ENCODE measurements at places on chromosomes 12 and 14.

GRCh38 chr14:77052281-77053044 lies 24.0 kb upstream of the IRF2BPL start:
- no peaks in the 10 kb centered on the region for H3K36me3 ChIP-seq
- H3K27me3 ChIP-seq, result no peaks in the 10 kb centered on the region
- peaks cover 2% of the 10 kb centered on the region for H3K4me1 ChIP-seq
- no peak overlapping the region for H3K27ac ChIP-seq
- H3K4me3 ChIP-seq, result no peak overlapping the region
- no peak for DNase-seq

GRCh38 chr14:69676723-69677122 lies 65.3 kb downstream of the SUSD6 start:
- no peak overlapping the region for H3K4me3 ChIP-seq
- no peaks in the 10 kb centered on the region for H3K4me1 ChIP-seq
- H3K36me3 ChIP-seq, result no peaks in the 10 kb centered on the region
- H3K27me3 ChIP-seq, result no peaks in the 10 kb centered on the region

DNA sequence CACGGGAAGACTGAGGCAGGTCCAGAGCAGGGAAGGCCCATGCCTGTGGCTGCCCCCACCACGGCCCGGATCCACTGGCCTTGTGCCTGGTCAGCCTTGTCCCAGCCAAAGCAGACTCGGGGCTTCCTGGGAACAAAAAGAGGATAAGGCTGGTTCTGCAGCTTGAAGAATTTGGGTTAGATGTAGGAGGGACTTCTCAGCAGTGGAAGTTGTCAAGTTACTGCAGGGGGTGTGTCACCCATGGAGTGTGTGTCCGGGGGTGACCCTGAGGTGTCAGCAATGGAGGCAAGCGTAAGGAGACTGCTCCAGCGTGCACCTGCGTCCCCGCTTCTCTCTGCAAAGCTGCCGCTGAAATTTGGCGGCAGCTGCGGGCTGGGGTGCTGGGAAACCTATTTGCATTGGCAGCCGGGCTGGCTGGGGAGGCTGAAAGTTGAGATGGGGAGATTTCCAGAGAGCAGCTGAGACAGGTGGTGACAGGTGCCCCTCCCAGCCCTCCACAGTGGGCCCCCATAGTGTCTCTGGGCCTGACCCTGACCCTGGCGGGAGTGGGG lies 12.5 kb upstream of the TNFAIP2 start:
- H3K4me3 ChIP-seq, result no peak overlapping the region
- no peaks in the 10 kb centered on the region for H3K36me3 ChIP-seq
- no peaks in the 10 kb centered on the region for H3K27me3 ChIP-seq
- H3K27ac ChIP-seq, result no peak overlapping the region

GRCh38 chr12:111063295-111064026 lies 143.1 kb upstream of the MYL2 start:
- H3K36me3 ChIP-seq, result no peaks in the 10 kb centered on the region
- peaks cover 7% of the 10 kb centered on the region for H3K4me1 ChIP-seq
- H3K27ac ChIP-seq, result no peak overlapping the region
- DNase-seq, result no peak

- DNase-seq, result no peak
- no peak overlapping the region for H3K4me3 ChIP-seq
- H3K4me1 ChIP-seq, result no peaks in the 10 kb centered on the region
- no peak overlapping the region for H3K27ac ChIP-seq
- no peaks in the 10 kb centered on the region for H3K36me3 ChIP-seq
- no peaks in the 10 kb centered on the region for H3K27me3 ChIP-seq
Observed at GRCh38 chr14:100775351-100775830, 48.7 kb downstream of the DLK1 start.

DNA sequence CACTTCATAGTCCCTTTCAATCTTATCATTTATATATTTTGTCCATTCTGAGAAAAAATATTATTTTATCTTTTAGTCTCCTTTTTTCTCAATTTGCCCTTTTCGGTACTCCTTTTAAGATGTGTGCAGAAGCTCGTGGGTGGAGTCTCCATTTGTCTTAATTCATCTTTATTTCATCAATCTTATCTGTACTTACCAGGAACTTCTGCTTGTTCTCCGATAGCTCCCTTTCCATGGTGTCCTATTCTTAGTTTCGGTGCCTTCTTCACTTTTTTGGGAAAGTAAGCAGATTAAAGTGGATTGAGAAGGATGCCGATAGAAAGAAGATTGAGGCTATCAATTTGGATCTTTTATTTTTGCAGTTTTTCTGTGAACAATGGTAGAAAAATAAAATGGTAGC lies 183.4 kb upstream of the PLEKHA5 start:
- no peaks in the 10 kb centered on the region for H3K36me3 ChIP-seq
- DNase-seq, result no peak
- H3K27ac ChIP-seq, result no peak overlapping the region
- no peaks in the 10 kb centered on the region for H3K27me3 ChIP-seq
- H3K4me1 ChIP-seq, result no peaks in the 10 kb centered on the region

DNA sequence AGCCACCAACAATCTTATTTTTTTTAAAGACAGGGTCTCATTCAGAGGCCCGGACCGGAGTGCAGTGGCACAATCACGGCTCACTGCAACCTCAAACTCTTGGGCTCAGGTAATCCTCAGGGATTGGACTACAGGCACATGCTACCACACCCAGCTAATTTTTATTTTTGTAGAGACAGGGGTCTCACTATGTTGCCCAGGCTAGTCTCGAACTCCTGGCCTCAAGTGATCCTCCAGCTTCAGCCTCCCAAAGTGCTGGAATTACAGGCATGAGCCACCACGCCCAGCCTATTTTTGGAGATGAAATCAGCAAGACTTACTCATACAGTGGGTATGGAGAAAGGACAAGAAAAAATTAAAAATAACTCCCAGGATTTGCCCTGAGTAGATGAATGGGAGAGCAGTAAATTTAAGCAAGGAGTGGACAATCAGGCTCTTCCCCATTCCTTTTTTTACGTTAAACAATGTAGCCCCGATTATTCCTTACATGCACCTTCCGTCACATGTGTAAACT lies 13.2 kb downstream of the FMNL3 start:
- no peak for DNase-seq
- no peak overlapping the region for H3K4me3 ChIP-seq
- no peak overlapping the region for H3K27ac ChIP-seq
- H3K36me3 ChIP-seq, result no peaks in the 10 kb centered on the region

DNA sequence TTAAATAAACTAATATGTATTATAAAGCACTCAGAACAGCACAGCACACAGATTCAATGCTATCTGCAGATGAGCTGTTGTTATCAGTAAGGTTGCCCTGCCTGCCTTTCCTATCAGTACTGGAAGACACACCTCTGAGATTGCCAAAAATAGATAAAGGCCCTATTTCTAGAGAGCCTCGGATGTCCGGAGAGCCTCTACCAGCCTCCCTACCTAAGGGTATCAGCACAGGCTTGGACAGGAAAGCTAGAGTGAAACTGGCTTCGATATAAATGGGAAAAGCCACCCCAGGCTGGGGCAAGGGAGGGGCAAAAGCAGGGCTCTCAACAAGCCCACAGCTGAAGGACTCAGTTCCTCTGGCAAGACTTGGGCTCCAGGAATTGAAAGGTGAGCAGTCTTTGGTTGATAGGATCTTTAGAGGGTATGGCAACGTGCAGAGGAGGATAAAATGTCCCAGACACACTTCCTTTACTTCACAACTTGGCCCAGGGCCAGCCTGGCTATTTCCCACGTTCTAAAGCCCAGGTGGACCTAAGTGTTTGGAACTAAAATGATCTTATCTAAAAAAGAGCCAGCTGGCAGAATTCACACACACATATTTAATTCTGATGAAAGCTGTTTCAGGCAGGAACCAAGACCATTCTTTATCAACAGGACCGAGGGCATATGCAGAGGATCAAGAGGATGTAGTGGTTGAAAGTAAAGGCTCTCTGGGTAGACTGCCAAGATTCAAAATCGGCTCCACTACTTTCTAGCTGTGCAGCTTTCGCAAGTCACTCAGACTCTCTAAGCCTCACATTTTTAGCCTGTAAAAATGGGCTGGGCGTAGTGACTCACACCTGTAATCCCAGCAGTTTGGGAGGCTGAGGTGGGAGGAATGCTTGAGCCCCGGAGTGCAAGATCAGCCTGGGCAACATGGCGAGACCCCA lies 37.8 kb upstream of the ITPR2 start:
- DNase-seq, result no peak
- no peak overlapping the region for H3K27ac ChIP-seq
- H3K4me3 ChIP-seq, result no peak overlapping the region

DNA sequence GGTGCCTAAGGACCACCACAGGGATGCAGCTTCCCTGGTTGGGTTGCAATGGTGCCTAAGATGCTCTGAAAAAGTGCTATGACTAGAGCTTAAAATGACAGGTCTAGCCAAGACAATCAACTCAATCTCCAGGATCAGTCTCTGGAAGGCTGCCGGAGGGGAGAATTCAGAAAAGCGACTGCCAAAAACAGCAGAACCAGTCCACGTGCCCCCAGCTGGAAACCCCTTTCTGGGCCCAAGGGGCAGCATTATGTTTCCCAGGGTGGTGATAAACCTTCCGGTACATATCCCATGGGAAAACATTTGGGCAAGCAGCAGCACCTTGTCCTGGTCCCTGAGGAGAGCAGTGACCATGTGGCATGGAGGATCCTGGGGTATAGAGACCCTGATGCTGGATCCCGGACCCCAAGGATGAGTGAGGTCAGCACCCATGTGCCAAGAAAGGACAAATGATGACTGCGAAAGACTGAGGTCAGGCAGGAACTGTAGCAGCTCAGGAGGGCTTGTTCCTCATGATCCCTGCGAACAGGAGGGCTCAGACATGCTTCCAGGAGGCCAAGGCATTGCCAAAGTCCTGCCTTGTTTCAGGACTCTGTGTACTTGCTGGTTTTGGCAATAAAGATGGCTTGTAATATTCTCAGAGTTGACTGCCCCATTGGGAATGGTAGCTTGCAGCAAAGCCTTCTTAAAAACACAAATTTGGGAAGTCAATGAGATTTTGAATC lies 49.9 kb upstream of the LTBP2 start:
- H3K4me1 ChIP-seq, result no peaks in the 10 kb centered on the region
- no peak overlapping the region for H3K27ac ChIP-seq
- H3K27me3 ChIP-seq, result no peaks in the 10 kb centered on the region
- DNase-seq, result no peak
- peaks cover 17% of the 10 kb centered on the region for H3K36me3 ChIP-seq
- no peak overlapping the region for H3K4me3 ChIP-seq

DNA sequence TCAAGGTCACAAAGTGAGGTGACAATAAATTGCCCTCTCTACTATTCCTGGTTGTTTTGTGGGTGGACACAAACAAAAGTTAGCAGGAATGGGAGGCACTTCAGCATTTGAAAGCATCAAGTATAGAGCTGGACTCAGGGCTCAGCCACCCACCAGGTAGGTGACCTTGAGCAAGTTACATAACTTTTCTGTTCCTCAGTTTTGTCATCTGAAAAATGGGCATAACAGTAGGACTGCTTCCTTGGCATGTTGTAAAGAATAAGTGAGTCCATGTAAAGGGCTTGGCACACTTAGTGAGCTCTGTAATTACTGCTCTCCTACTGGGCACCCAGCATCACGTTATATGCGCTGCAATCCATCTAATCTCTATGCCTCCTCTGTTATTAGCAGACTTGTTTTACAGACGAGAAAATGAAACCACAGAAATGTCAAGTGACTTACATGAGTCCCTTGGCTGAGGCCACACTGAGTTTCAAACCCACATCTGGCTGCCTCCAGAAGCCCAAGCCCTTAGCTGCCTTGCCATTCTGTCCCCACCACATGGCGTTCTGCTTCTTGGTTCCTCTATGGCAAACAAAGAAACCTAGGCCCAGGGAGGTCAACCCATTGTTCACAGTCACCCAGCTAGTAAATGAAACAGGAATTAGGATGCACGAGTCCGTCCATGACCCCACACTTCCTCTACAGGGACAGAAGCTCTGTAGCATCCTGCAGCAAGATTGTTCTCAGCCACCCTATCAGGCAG lies 63.2 kb upstream of the SLC24A4 start:
- no peak overlapping the region for H3K27ac ChIP-seq
- no peak for DNase-seq
- H3K4me3 ChIP-seq, result no peak overlapping the region
- no peaks in the 10 kb centered on the region for H3K36me3 ChIP-seq
- no peaks in the 10 kb centered on the region for H3K27me3 ChIP-seq

DNA sequence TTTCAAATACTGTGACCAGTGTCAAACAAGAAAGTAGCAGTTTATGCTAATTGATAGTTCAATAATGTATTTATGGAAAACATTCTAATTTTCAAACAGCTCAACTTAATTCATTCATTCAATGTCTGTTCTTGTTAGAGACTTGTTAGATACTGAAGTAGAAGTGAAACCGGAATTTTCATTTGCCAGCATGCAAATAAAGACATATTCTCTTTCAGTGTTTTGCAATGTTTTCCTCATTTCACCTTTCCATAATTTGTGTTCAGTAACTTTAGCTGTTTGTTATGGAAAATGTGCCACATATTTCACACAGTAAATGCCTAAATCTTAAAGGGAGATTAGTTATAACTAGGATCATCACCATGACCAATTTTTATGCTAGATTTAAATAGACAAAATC lies 21.2 kb downstream of the TAS2R50 start:
- H3K27me3 ChIP-seq, result no peaks in the 10 kb centered on the region
- no peaks in the 10 kb centered on the region for H3K36me3 ChIP-seq
- no peak overlapping the region for H3K27ac ChIP-seq
- H3K4me1 ChIP-seq, result no peaks in the 10 kb centered on the region
- no peak overlapping the region for H3K4me3 ChIP-seq

DNA sequence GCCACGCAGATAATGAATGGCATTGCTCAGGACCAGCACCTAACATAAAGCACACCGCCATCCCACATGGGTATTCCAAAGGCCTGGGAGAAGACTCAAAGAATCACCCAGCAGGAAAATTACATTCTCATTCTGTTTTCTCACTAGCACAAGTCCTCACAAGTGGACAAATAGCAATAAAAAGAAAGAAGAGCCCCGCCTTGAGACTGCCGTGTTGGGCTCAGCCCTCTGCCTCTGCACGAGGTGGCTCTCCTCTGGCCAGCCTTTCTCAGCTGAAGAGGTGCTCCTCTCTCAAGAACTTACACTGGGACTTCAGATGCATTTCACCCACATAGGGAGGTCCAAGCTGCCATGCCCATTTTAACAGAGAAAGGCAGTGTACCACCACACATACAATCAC lies 207.5 kb downstream of the SPTSSA start:
- H3K27ac ChIP-seq, result no peak overlapping the region
- no peaks in the 10 kb centered on the region for H3K27me3 ChIP-seq
- H3K4me3 ChIP-seq, result no peak overlapping the region
- no peak for DNase-seq
- H3K36me3 ChIP-seq, result no peaks in the 10 kb centered on the region

DNA sequence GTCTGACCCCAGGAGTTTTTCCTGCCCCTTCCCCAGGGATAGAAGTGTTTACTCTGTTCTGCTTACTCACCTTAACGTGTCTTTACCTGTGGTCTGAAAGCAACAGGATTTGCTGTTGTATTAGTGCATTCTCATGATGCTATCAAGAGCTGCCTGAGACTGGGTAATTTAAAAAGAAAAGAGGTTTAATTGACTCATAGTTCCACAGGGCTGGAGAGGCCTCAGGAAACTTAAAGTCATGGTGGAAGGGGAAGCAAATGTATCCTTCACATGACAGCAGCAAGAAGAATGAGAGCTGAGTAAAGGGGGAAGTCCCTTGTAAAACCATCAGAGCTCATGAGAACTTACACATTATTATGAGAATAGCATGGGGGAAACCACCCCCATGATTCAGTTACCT lies 240.4 kb downstream of the SNAPC1 start:
- DNase-seq, result no peak
- no peaks in the 10 kb centered on the region for H3K36me3 ChIP-seq
- H3K4me3 ChIP-seq, result no peak overlapping the region
- H3K27me3 ChIP-seq, result no peaks in the 10 kb centered on the region

Measured in iPS DF 6.9 (cell line).